ENCODE measurements at places on chromosomes 2 and 18. TPM values are rescaled to one million over a fixed set of nuclear protein-coding genes. Genes with fewer than 3 reads are reported as not detected.

DNA sequence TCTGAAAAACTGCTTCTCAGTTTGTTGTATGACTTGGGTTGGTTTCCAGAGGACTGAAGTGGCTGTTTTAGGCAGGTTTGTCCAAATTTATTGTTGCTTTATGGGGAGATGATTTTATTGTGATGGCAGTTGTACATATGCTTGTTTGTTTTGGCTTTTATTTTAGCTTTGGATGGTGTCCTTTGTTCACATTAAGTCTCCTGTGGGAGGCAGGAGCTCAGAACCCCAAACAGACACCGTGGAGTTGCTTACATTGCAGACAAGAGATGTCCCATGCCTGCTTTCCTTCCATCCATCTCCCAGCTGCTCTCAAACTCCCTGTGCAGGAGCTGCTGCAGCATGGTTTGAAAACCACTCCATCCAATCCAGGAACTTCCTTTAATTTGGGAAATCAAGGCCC lies 414.7 kb downstream of the LPIN1 start:
- H3K4me3 ChIP-seq = no peak overlapping the region
- peaks cover 4% of the 10 kb centered on the region for H3K36me3 ChIP-seq
- peaks cover 1% of the 10 kb centered on the region for H3K4me1 ChIP-seq
- no peaks in the 10 kb centered on the region for H3K27me3 ChIP-seq
- no peak overlapping the region for H3K27ac ChIP-seq

GRCh38 chr2:207734264-207734635 lies 22.8 kb downstream of the CCNYL1 start:
- H3K27me3 ChIP-seq = no peaks in the 10 kb centered on the region
- no peak overlapping the region for H3K27ac ChIP-seq
- peaks cover 5% of the 10 kb centered on the region for H3K4me1 ChIP-seq
- DNase-seq = no peak

The REG3G gene
- total RNA-seq = not detected

- H3K4me3 ChIP-seq = no peak overlapping the region
- no peaks in the 10 kb centered on the region for H3K4me1 ChIP-seq
- H3K36me3 ChIP-seq = no peaks in the 10 kb centered on the region
- H3K27me3 ChIP-seq = peaks cover 8% of the 10 kb centered on the region
These were observed 25.5 kb downstream of the TANC1 start for GRCh38 chr2:158993721-158994587.

DNA sequence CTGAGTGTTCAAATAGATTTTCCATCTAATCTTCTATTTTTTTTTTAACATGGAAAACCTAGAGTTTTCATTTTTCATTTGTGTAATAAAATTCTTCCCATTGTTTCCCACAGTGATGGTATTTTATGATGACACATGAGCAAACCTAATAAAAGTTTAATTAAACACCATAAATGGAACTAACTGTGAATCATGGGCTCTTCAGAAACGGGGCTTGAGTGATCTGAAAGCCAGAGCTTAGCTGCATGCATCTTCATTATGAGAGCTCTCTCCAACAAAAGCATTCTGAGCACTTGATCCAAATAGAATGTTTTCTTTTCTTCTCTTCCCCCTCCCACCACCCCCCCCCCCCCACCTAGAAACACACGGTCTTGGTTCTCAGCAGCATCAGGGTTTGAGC lies 82.1 kb upstream of the REV1 start:
- H3K4me3 ChIP-seq = no peak overlapping the region
- no peak for DNase-seq
- peaks cover 4% of the 10 kb centered on the region for H3K4me1 ChIP-seq
- peaks cover 3% of the 10 kb centered on the region for H3K27me3 ChIP-seq

DNA sequence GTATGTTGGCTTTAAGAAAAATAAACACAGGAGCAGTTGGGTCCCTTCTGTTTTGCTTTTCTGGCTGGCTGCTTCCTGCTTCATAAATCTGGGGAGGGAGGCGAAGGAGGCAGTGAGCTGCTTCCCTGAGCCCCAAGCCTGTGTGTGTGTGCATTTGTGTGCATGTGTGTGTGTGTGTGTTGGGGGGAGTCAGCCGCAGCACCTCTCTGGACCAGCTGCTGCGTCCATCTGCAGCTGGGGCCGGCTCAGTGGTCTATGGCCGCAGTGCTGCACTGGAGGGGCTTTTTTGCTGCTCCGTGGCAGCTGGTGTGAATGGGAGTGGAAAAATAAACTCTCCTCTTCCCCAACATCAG lies 192.3 kb downstream of the RNF144A start:
- H3K4me1 ChIP-seq = peaks cover 2% of the 10 kb centered on the region
- peaks cover 30% of the 10 kb centered on the region for H3K36me3 ChIP-seq
- no peaks in the 10 kb centered on the region for H3K27me3 ChIP-seq
- H3K4me3 ChIP-seq = no peak overlapping the region

GRCh38 chr2:114218383-114218782 lies 224.1 kb upstream of the DPP10 start:
- no peaks in the 10 kb centered on the region for H3K4me1 ChIP-seq
- no peak for DNase-seq
- H3K4me3 ChIP-seq = no peak overlapping the region
- H3K36me3 ChIP-seq = no peaks in the 10 kb centered on the region
- no peak overlapping the region for H3K27ac ChIP-seq

The VWA3B gene
- not detected for total RNA-seq

The L3MBTL4 gene
- total RNA-seq = 0.08 TPM

DNA sequence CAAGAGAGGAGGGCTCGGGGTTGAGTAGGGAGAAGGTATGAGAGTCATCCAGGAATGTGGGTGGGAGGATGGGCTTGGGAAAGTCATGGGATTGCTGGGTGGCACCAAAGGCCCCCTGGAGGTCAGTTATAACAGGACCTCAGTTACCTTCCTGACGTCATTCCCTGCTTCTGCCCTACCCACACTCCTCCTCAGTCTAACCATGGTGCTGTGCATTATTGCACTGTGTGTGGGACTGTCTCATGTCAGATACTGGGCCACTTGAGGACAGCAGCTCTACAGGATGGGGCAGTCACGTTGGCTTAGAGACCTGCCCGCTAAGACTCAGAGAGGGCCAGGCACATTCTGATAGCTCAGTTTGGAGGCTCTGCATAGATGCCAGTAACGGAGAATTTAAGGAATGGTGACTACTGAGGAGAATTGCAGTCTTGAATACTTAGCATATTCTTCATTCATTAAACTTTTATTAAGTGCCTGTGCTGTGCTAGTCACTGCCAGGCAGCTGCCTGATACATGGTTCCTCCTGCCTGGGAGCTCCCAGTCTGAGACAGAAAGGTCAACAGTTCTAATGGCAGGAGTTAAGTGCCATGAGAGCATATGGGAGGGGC lies 90.5 kb downstream of the LAMA3 start:
- no peak overlapping the region for H3K27ac ChIP-seq
- no peaks in the 10 kb centered on the region for H3K36me3 ChIP-seq
- peaks cover 23% of the 10 kb centered on the region for H3K27me3 ChIP-seq
- no peak for DNase-seq

DNA sequence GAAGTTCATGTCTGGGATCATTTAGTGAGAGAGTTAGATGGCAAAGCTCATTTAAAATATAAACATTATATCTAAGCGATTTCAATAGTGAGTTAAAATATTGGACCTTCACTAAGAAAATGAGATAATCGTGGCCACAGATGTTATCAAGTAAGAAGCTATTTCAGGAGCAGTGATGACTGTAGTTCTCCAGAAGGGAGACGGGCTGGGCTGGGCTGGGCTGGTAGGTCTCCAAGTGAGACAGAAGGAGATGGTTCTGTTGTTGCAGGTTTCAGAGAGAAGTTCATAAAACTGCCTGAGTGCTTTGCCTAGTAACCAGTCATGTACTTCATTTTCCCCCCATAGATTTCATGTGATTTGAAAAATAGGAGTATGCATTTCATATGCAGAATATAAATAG lies 130.1 kb upstream of the DAPL1 start:
- no peaks in the 10 kb centered on the region for H3K27me3 ChIP-seq
- no peak overlapping the region for H3K4me3 ChIP-seq
- H3K27ac ChIP-seq = no peak overlapping the region
- DNase-seq = no peak
- H3K4me1 ChIP-seq = no peaks in the 10 kb centered on the region

DNA sequence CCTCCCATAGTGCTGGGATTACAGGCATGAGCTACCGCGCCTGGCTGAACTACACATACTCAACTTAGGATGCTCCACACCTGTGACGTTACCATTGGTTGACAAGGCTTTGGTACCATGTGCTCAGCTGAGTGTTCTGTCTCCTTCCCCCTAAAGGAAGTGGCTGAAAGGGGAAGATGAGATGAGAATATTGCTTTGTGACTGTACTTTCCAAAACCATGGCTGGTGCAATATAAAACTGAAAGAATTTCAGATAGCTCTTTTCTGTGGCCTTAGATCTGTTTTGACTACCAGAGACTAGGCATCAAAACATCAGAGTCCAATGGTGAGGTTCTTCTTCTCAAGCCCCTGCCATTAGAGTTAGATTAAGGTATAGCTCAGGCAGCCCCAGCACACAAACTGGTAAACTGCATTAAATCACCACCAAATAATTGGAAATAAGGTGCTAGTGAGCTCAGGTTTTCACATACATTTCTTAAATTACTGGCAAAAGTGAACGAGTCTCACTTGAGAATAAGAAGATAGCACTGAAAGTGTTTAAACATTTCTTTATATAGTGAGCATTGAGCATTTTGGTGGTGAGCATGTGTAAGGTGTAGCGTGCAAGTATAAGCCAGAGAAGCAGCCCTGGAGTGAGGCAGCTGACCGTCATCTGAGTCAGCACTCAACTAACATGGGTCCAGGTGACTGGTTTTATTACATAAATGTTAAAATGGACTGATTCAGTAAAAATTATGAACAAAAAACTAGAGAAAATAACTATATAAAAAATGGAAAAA lies 113.5 kb upstream of the FZD5 start:
- no peaks in the 10 kb centered on the region for H3K27me3 ChIP-seq
- no peaks in the 10 kb centered on the region for H3K4me1 ChIP-seq
- H3K36me3 ChIP-seq = no peaks in the 10 kb centered on the region
- DNase-seq = no peak

Measured in activated naive CD8-positive, alpha-beta T cell treated with anti-CD3 and anti-CD28 coated beads, Interleukin-2, amount 10 ng/mL, durations not matched to agents 7 days and 5 days (primary cell).